NCI-H1092 treated with DMSO at 0.1 percent for 48 hours (cell line): ENCODE measurements at places on chromosomes 7 and 10.

DNA sequence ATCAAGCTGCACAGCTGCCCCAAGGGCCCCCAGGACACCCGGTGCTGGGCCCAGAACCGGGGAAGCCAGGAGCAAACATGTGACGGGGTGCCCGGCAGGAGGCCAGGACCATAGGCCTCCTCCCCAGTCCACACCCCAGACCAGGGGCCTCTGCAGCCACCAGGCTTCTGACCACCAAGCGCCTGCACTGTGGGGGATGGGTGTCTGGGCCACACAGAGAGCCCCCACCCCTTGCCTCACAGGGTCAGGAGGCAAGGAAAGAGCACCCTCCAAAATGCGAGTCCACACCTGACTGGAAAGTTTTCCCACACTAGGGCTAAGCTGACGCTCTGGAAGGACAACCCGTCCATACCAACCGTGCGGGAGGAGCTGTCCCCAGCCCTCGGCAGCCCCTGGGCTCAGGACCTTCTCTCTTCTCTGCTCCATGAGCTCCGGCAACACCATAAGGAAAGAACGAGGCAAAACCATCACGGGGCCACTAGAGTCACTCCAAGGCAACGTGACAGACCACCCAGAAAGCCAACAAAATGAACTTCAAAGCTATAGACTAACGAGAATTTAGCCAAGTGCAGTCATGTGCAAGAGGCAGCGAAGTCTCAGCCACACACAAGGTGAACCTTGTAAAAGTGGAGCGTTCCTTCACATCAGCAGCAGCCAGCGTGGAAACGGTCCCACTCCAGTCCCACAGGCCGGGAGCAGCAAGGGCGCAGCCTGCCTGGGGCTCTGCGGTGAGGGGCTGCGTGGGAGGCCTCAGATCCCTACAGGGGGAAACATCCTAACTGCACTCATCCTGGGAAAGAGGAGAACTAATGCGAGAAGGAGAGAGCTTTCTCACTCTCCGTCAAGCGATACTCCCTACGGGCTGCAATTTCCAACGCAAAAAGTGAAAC, 5.1 kb downstream of the STK32C start:
- DNase-seq = no peak

GRCh38 chr7:136523571-136523970, 344.9 kb upstream of the CHRM2 start:
- DNase-seq = no peak

- DNase-seq = no peak
Observed at GRCh38 chr7:36994456-36995112, 270.3 kb upstream of the AOAH start.

- DNase-seq = no peak
Observed at GRCh38 chr7:131390275-131390674, 62.6 kb downstream of the MKLN1 start.

DNA sequence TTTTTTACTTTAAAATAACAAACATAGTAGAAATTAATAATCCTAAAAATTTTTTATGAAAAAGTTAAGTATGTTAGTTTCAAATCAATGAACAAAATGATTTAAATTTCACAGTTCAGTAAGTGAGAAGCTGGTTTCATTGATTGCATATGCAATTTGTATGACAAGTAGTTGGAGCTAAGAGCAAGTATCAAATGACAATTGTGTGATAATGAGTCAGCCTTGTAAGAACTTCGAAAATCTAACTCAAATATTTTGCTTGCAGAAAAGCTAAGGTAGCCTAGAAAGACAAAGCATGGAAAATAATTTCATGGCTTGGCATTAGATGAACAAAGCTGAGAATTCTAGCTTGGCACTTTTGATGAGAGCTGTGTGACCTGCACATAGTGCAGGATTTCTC, 111.5 kb downstream of the HDAC9 start:
- DNase-seq = no peak

- no peak for DNase-seq
Observed at GRCh38 chr10:2893158-2893845, 174.0 kb upstream of the PFKP start.

- DNase-seq = no peak
Observed at GRCh38 chr10:62562101-62562500, 187.9 kb downstream of the ZNF365 start.

DNA sequence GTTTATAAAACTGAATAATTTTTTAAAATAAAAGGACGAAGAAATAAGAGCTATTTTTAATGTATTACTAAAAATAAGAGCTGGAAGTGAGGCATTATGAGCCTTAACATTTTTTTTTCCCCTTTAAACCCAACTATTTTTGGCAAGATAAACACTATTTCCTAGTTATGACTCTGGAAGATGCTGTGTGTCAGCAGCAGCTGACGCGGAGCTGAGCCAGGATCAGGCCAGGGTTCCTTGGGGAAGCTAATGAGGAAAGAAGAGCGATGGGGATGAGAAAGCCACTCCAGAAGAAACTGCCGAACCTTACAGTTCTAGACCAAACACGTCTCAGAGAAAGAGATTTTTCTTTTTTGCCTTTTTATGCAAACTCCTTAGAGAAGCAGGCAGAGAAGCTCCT, 85.9 kb downstream of the USP6NL start:
- DNase-seq = no peak

DNA sequence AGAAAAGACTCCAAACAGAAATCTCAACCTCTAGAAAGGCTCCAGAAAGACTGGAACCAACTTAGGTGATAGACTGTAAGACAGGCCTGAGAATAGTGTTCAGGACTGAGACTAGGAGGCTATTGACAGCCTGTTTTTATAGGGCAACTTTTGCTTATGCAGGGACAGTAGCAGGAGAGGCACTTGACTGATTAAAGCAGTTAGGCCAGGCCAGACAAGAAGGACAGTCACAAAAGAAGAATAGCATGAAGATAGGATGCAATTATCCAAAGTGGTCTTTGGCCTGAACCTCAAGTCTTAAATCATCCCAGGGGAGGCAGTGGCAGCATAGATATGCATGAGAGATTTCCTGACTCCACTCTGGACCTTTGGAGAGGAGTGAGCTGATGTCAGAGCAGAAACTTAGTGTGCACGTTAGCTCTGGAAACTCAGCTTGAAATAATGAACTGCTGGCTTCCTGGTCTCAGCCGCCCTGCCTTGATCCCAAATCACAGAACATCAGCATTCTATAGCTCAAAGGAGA, 290.6 kb downstream of the SORCS3 start:
- no peak for DNase-seq

GRCh38 chr10:80081801-80082750, 3.6 kb downstream of the TMEM254 start:
- no peak for DNase-seq

DNA sequence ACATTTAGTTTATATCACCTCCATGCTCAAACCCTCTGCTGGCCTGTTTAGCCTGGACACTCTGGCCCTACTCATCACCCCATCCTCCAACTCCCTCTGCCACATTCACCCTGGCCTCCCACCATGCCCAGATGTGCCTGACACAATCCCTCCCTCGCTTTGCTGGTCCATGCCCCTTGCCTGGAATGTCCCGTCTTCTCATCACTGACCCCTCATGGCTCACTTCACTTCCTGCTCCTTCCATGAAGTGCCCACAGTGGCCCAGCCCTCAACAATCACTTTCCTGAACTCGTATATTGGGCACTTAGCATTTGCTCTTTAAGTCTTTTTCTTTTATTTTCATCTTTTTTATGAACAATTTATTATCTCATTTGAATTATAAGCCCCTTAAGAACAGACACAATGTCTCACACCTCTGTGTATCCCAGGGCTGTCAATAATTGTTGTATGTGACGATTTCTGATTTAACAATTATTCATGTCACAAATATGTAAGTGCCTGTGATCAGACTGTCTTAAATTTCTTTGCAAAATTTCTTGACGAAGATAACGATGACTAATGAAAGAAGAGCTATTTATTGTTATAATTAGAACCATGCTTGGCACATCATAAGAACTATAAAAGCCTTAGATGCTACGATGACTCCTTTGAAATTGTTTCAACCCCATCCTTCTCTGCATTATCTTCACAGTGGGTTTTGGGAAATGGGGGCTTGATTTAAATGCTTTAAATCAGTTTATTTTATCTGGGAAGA, 209.9 kb upstream of the YAE1 start:
- no peak for DNase-seq

- DNase-seq = peak; percentile 92
Observed at GRCh38 chr7:129829737-129830631, 122.8 kb downstream of the UBE2H start.

- no peak for DNase-seq
Observed at GRCh38 chr10:86124734-86125133, 241.9 kb downstream of the GRID1 start.

DNA sequence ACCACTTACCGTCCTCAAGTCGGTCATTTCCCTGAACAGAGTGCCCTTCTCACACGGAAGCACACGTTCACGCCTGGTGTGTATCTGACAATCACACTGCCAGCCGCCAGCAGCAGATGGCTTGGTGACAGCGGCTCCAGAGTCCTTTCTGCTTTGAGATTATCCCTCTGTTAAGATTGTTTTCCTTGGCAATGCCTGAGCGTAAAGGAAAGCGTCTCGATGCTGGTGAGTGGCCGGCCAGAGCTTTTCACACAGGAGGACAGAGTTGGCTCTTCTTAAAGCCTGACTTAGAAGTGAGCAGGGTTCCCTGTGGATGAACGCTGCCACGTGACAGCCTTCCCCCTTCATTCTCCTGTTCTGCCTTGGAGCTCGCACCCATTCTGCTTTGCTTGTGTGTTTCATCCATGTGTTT, 22.1 kb upstream of the PRKAR1B start:
- no peak for DNase-seq

DNA sequence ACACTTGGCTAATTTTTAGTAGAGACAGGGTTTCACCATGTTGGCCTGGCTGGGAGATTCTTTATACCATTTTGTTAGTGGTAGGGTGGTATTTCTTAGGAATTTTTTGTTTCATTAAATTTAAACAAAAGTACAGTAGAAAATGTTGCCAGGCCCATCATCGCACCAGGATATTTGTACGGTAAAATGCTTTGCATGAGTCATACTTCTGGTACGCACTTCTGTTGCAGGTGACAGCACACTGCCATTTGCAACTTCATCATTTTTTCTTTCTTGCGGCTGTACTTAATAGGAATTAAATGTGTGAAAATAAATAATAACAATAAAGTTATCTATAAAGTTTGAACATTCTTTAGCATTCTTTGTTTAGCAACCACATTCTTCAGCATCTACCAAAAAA, 195.6 kb downstream of the SKAP2 start:
- no peak for DNase-seq

GRCh38 chr10:124990671-124991625, 49.0 kb downstream of the ZRANB1 start:
- no peak for DNase-seq

- no peak for DNase-seq
Observed at GRCh38 chr7:102463841-102464576, 654 bp downstream of the ALKBH4 start.

DNA sequence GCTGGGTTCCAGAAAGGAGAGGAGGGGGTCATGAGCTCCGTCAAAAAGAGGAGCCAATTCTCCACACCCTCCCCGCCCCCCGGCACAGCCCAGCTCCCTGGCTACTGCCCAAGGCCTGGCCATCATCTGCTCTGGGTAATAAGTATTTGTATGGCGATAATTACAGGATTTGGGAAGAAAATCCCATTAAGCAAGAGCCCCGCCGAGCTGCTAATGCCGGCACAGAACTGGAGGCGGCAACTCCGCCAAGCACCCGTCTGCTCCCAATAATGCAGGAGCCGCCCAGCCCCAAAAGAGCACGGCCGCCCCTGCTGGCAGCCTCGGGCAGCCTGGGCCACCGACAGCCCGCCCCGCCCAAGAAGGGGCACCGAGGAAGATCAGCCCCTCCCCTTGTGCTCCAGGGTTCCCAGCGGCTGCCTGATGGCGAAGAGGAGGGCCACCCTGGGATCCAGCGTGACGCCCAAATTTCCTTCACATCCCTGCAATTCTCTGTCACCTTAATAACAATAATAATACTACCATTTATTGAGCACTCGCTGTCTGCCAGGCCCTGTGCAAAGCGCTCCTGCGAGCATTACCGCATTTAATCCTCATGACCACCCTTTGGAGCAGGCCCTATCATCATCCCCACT, 5.9 kb downstream of the SLIT1 start:
- peak; percentile 81 for DNase-seq

DNA sequence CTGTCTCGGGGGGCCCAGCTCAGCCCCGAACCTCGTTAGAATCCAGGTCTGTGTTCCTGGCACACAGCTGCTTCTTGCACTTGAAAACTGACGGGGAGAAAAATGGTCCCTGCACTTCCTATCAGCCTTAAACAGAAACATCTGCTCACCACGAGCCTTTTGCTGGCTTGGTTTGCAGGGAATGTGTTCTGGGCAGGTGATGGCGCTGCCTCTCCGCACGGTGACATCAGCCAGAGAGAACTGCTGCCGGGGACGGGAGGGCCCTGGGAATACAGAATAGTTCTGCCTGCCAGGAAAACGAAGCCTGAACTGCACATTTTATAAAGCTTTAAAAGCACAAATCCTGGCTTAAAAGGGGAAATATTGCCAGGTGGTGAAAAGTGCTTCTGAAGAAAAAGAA, 622.5 kb downstream of the TYW1 start:
- DNase-seq = peak; percentile 83

DNA sequence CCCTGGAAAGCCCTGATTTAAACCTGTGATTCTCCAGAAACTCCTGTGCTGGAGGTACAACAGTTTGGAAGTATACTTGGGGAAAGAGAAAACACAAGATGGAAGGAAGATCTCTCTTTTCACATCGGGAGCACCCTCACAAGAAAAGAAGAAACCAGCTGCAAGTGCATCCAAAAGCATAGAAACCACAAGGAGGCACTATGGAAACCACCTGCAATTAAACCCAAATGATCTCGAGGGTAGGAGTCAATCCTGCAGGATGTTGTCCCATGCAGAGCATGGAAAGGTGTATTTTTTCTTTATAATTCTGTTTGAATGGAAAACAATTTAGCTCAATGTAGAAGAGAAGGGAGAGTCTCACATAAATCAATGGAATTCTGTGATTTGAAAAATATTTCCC, 210.5 kb downstream of the TWIST1 start:
- no peak for DNase-seq

DNA sequence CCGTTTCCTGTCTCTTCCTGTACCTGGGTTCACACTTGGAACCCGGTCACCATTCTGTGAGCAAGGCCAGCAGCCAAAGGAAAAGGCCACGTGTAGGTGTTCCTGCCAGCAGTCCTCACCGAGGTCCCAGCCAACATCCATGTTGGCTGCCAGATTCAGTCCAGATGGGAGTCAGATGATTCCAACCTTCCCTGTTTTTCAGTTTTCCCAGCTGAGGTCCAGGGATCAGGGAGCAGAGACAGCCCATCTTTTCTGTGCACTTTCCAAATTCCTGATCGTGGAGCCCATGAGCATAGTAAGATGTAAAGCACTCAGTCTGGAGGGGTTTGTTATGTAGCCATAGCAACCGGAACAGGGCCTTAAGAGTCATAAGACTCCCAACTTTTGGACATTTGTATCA, 3.9 kb upstream of the PVRIG start:
- no peak for DNase-seq
